ENCODE measurements at places on chromosomes 13 and 19.

DNA sequence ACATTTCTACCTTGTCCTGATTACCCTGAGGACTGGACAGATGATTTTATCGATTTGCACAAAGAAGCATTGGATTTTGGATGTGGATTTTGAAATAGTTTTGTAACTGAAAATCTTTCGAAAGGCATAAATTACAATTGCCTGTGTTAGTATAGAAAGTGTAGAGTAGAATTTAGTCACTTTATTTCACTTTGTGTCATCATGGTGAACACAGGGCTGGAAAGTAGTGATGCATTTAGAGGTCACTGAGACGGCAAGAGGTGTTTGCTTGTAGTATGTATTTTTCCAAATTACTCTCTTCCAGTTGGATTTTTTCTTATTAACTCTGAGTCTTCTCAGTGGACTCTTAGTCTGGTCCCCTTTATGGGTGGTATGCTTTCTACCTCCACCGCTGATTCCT is 326.0 kb downstream of the NALCN start:
- DNase-seq = no peak

GRCh38 chr19:18373407-18373891 is 12.5 kb upstream of the GDF15 start:
- no peak for DNase-seq

DNA sequence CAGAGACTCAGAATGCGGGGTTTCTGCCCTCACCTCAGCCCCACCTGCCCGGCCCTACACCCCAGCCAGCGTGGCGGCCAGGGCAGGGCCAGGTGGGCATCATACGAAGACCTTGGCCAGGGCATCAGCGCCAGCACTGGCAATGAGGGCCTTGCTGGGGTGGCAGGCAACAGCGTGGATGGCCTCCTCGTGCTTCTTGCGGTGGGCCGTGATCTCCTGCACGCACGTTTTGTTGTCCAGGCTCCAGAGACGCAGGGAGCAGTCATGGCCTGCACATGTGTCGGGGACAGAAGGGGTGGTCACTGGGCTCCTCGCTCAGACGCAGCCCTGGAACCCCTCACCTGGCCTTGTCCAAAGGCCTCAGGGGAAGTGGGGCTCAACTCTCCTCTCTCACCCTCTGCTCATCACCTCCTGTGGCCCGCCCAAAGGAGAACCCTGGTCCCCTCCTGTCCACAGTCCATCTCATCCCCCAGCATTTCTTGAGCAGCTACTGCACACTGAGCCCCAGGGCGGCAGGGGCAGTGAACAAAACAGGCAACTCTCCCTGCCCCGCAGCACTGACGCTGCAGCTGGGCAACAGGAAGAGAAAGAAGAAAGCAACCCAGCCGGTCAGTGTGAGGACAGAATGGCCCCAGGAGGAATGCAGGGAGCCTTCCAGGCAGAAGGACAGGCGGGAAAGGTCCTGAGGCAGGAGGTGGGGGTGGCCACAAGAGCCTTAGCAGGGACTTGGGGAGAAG is 3.8 kb upstream of the PRKD2 start:
- no peak for DNase-seq

- DNase-seq = no peak
Observed at GRCh38 chr13:91358387-91358782, 10.9 kb downstream of the MIR17HG start.

DNA sequence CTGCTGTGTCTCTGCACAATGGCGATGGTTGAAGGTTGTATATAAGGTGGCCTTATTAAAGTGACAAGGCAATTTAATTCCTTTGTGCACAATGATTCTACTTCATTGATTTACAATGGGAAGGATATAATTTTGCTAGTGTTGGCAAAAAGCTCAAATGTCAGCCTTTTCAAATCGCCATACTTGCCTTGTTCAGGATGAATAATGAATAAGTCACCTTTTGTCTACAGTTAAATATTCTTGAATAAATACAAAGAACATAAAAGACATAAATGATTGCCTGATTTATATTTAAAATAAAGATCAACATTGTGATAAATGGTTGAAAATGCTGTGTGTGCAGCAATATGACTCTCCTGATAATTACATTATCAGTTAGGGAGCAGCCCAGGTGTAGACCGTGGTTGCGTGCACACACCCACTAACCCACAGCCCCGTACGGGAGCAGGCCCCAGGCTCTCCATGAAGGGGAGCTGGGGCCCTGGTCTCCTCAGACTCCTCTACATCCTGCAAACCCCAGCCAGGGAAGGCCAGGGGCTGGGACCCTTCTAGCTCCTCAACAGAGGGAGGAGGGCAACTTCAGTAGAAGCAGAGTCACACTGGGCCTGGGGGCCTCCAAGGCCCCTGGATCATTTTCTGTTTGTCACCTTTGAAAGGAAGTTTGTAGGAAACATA is 64.9 kb downstream of the TEX29 start:
- DNase-seq = no peak

DNA sequence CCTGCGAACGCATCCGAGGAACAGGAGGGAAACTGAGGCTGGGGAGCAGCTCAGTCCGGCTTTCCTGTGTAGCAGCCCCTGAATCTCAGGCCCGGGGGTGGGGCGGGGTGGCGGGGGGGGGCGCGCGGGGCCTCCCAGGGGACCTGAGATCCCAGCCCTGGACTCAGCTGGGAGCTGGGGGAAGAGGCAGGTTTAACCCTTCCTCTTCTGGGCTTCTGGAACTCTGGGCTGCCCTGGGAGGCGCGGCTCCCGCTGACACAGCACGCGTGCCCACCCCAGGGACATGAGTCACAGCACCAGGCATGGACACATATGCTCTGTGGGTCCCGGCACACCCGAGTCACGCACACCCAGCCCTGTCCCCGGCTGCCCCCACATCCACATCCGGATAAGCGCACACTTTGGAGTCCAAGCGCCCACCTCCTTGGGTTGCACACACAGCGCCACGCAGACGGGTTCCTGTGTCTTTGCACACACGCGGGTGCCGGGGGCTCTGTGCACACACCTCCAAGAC is 3.5 kb upstream of the CIRBP start:
- no peak for DNase-seq

- DNase-seq = no peak
Observed at GRCh38 chr19:8466018-8466417, 21.2 kb downstream of the HNRNPM start.

- no peak for DNase-seq
Observed at GRCh38 chr19:33503433-33504057, 18.0 kb downstream of the PEPD start.

DNA sequence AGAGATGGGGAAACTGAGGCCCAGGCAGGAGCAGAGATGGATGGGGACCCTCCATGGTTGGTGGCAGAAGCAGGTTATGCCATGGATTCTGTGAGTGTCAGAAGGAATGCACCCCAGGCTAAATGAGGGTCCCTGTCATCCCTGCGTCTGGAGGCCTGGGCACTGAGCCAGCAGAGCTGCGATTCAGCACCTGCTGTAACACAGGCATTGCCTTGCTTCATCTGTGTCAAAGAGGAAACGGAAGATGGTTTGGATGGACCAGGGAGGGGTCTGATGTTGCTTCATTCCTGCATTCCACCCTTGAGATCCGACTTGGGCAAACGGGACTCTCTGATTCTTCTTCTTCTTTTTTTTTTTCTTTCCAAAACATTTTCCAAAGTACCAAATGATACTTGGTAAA is 1.2 kb downstream of the C5AR1 start:
- DNase-seq = no peak

- no peak for DNase-seq
Observed at GRCh38 chr13:99896369-99897075, 75.0 kb downstream of the ZIC5 start.

GRCh38 chr13:44904967-44905366 is 84.3 kb downstream of the NUFIP1 start:
- no peak for DNase-seq

DNA sequence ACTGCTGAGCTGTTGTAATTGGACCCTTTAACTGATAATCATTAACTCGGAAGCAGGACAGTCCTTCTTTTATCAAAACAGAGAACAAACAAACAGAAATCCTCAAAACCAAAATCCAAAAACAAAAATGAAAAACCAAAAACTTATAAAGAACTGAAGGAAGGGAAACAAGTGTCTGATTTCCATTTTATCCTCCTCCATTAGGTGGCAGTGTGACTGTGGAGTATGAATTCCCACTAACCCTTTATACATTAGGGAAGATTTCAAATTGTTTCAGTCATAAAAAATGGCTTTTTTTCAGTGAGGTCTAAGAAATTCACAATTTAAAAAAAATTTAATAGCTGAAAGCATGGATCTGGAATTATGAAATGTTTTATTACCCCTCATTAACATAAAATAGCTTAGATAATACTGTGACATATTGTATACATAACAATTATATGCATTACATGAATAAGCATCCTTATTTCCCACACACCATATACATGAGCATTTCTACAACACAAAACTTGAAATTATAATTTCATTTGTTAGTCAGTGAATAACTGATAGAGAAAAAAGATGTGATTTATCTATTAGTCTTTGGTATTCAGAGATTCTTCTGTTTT is 1074.3 kb upstream of the PCDH9 start:
- DNase-seq = no peak

- no peak for DNase-seq
Observed at GRCh38 chr13:76522083-76522755, 364.0 kb downstream of the KCTD12 start.

DNA sequence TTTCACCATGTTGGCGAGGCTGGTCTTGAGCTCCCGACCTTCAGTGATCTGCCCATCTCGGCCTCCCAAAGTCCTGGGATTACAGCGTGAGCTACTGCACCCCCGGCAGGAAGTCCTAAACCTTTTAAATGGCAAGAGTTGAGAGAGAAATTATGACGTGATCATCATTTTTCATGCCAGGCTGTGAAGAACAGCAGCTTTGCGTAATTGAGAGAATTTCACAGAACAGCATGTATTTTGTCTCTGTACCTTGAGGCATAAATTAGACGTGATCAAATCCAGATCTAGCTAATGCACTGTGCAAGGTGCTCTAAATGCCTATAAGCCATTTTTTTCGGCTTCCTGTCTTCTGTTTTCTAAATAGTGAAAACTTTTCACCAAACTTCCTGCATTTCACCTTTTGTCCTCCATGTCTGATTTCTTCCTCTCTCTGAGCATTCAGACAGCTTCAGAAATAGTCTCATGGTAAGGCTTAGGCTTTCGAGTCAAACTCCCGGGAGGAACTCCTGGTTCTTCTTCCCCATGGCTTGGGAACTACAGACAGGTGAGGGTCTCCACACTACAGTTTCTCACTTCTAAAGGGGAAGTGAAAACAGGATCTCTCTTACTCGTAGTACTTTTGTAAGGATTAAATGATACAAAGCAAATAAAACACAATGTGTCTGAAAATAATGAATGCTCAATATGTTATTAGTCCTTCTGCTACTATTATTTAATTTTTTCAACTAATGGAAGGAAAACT is 51.0 kb downstream of the WDFY2 start:
- no peak for DNase-seq

GRCh38 chr19:16002406-16003384 is 53.9 kb downstream of the OR10H4 start:
- DNase-seq = no peak

DNA sequence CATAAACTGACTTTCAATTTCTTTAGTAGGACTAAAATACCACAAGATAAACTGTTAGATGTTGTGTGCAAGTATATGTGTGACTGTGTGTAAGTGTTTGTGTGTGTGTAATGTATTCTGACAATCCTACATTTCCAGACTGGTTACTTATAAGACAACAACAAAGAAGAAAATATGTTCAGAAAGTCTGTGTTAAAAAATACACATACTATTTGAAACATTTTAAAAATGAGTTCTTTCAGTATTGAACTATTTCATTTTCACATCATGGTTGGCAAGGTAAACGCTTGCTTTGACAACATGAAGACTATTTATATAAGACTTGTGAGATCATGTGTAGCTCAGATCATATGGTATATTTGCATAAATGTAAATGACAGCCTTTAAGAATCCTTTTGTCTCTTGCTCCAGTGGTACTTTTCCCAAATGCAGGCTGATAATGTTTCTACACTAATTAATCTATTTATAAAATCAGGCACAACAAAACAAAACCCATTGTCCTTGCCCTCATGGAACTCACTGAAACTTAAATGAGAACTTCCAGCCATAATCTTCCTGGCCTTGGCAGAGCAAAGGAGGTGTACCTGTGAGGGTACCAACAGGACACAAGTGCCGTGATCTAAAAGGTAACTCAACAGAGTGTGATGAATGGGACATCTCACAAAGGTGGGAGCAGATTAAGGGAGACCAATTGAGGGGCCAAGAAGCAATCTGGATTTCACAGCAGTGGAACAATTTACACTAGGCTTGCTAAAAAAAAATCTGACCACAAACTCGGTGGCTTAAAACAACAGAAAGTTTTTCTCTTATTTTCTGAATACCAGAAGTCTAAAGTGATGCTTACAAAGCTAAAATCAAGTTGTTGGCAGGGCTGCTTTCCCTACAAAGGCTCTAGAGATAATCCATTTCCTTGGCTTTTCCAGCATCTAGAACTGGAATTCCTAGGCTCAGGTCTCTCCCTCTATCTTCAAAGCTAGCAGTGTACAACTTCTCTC is 349.0 kb downstream of the TBC1D4 start:
- no peak for DNase-seq

- no peak for DNase-seq
Observed at GRCh38 chr19:10852098-10852800, 4.0 kb downstream of the C19orf38 start.

DNA sequence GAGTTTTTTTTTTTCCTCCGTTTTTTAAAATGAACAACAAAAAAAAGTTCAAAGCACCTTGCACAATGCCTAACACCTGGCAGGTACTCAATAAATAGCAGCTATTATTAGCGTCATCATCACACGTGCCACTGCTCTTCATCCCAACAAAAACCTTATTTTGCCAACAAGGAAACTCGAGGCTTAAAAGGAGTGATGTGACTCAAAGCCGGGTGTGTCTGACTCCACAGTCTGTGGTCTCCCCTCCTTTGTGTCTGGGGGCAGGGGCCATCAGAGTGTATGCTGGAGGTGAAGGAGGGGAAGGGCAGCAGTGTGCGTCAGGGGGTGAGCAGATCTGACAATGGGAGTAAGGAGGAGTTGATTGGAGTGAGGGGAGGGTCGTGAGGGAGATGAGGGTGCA is 34.1 kb upstream of the POU2F2 start:
- DNase-seq = no peak

DNA sequence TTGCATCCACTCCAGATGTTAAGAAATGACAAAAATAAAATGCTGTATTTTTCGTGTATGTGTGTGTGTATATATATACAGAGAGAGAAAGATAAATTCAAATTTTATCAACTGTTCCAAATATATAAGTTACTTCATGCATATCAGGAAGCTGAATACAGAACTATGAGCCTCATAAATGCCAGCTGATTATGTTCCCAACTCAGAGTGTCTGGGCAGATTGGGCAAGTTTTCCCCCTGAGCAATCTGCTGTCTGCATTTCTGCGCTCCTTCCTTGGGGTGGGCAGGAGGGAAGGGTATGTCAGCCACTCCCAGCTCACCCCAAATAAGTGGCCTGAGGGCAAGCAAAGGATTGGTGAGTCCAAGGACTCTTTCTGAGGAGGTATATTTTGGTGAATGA is 154.1 kb downstream of the DCLK1 start:
- no peak for DNase-seq

- DNase-seq = no peak
Observed at GRCh38 chr13:45798851-45799250, 52.7 kb downstream of the SIAH3 start.

- no peak for DNase-seq
Observed at GRCh38 chr13:111556496-111556895, 236.1 kb downstream of the TEX29 start.

GRCh38 chr19:17775991-17776803 is 18.7 kb upstream of the B3GNT3 start:
- no peak for DNase-seq

- DNase-seq = no peak
Observed at GRCh38 chr19:39379865-39380396, 11.0 kb downstream of the PAF1 start.

Data from stimulated activated CD4-positive, alpha-beta T cell treated with anti-CD3 and anti-CD28 coated beads, Interleukin-4, amount 100 ng/mL, for 48 hours (primary cell).